ENCODE measurements at places on chromosomes 3 and 15. TPM values are rescaled to one million over a fixed set of nuclear protein-coding genes. Genes with fewer than 3 reads are reported as not detected.

CLDN11 gene
- total RNA-seq: 0.33 TPM

FGF7 gene
- total RNA-seq: not detected

GRCh38 chr15:92306663-92307062, 87.0 kb upstream of the ST8SIA2 start:
- DNase-seq: no peak

- no peak for DNase-seq
Observed at GRCh38 chr3:71684757-71685386, 40.3 kb downstream of the EIF4E3 start.

GRCh38 chr3:170437176-170437575, 18.5 kb downstream of the CLDN11 start:
- no peak for DNase-seq

GPR149 gene
- total RNA-seq: not detected

TRIM69 gene
- 33.7 TPM for total RNA-seq

All from OCI-LY7 (cell line).